ENCODE measurements at places on chromosomes 2 and 18.
A peak's percentile ranks its signal among the peaks of the same experiment; 100 is the strongest.

- no peak for DNase-seq
Measured at GRCh38 chr2:71689393-71689792, 236.0 kb downstream of the DYSF start.

GRCh38 chr18:58579561-58580047, 49.3 kb downstream of the ALPK2 start:
- DNase-seq, result peak; percentile 97

GRCh38 chr2:169285531-169286235, 76.7 kb downstream of the LRP2 start:
- DNase-seq, result no peak

GRCh38 chr2:196534495-196534894, 105.0 kb upstream of the CCDC150 start:
- no peak for DNase-seq

- no peak for DNase-seq
Measured at GRCh38 chr18:7839548-7839947, 272.4 kb downstream of the PTPRM start.

GRCh38 chr2:12061286-12062052, 315.0 kb downstream of the LPIN1 start:
- DNase-seq, result no peak

- DNase-seq, result peak; percentile 23
Measured at GRCh38 chr2:23698721-23699579, 228.0 kb downstream of the ATAD2B start.

GRCh38 chr18:73235491-73235890, 367.7 kb upstream of the NETO1 start:
- DNase-seq, result peak; percentile 80

GRCh38 chr2:127649684-127650040, 3.7 kb downstream of the GPR17 start:
- DNase-seq, result peak; percentile 75

GRCh38 chr18:13447621-13448334, 229.2 kb downstream of the LDLRAD4 start:
- peak; percentile 80 for DNase-seq

DNA sequence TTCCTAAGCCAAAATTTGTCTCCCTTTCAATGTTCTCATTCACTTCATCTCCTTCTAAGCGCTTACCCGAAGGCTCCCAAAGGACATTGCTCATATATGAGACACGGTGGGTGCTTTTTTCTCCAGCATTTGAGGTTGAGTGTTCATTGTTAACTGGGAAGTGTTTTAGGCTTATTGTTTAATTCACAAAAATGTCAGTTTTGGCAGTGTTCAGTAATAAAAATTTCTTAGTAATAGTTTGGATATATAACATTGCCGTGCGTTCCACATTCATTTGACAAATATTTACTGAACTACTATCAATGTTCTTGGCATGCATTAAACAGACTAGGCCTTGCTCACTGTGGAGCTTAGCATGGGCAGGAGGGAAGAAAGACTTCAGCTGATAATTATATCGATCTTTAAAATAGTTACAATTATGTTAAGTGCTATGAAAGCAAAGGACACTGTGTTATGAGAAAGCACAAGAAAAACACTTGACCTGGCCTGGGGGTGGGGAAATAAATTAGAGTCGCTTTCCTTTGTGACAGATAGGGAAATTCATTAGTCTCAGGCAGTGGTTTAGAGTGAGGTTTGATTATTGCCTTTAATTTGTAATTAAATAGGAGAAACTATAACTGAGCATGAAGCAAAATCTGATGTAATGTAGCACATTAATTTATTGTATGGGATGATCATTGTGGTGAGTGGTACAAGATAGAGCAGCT, 82.2 kb upstream of the DOCK10 start:
- DNase-seq, result no peak

DNA sequence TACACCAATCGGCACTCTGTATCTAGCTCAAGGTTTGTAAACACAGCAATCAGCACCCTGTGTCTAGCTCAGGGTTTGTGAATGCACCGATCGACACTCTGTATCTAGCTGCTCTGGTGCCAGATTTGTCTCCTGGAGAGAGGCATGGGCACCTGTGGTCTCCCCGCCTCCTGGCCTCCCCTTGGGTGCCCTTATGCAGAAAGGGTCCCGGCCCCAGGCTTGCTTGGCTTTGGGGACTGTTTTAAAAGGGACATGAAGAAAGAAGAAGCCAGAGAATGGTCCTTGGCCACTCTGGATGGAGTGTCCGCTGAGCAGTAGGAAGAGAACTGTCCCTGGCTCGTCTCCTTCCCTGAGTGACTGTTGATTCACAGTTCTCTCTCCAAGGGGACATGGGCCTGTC, 11.5 kb upstream of the ALPP start:
- no peak for DNase-seq

- DNase-seq, result no peak
Measured at GRCh38 chr18:61926532-61926931, 33.7 kb upstream of the RNF152 start.

GRCh38 chr2:239966853-239967552, 58.1 kb downstream of the NDUFA10 start:
- DNase-seq, result no peak

DNA sequence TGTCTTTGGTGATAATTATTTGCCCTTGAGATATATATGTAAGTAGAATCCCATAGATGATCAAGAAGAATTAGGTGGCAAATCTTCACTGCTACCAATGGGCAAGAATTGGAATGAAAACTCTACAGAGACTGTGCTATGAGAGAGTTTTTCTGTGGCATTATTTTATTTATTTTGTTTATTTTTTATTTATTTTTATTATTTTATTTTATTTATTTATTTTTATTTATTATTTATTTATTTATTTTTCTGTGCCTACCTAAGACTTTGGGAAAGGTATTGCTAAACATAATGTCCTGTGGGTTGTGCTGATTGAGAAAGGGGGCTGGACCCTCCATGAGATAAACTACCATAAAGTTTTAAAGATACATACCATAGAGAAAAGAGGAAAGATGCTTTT, 16.6 kb upstream of the NR4A2 start:
- no peak for DNase-seq

DNA sequence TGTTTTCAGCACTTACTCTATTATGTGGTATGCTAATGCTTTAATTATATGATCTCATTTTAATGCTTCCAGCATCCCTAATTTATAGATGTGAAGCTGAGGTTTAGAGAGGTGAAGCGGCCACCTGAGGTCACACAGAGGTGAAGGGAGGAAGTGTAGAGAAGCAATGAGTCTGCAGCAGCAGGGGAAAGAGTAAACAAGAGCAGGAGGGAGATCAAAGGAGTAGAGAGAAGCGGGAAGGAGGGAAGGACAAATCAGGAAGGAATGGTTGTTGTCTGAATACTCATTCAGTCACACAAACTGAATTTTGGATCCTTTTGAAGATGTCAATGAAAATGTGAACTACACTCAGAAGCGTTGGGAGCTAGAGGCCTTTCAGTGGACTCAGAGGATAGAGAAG, 130.0 kb downstream of the CPS1 start:
- no peak for DNase-seq

GRCh38 chr2:31324016-31324633, 90.2 kb downstream of the EHD3 start:
- no peak for DNase-seq

- no peak for DNase-seq
Measured at GRCh38 chr18:37332628-37333420, 232.8 kb downstream of the CELF4 start.

GRCh38 chr2:230998882-230999281, 3.0 kb downstream of the SPATA3 start:
- DNase-seq, result no peak

GRCh38 chr2:98683728-98684127, 47.2 kb downstream of the MGAT4A start:
- DNase-seq, result no peak

DNA sequence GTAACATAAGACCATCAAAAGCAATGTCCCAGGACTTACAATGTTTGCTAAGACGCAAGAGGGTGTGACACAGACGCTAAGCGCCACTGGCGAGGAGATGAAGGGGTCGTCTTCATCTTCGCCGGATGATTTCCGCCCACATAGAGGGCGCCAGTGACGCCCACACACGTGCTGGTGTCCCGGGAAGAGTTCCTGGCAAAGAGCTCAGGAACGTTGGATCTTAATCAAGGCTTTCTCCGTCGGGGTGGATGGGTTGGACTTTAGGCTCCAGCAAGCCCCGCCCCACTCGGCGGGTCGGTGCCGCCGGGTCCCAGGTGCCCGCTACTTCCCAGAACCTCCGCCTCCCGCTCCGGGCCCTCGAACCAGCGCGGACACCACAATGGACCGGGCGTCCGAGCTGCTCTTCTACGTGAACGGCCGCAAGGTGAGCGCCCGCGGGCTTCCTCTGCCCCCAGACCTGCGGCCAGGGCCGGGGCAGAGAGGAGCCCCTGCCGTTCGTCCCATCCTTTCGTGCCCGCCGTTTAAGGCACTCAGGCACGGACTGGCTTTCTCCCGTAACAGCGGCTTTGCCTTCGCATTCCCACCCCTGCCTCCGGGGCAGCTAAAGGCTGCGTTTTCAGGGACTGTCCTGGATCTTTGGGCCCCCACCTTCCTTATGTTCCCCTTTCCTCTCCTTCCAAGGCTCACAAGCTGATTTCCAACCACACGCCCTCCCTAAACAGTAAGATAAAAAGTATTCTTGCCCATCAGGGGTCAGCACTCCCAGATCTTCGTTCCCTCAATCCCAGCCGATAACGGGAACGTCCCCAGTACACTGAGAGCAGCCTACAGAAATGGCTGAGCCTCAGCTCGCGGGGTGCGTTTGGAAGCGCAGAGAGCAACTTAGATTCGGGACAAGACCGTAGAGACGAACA, at the start of gene AOX1:
AOX1 (plus strand) TSS at position 285 of the 914 bp plus-strand sequence; CDS start at position 380, 95 bp downstream.
- DNase-seq, result peak; percentile 65

DNA sequence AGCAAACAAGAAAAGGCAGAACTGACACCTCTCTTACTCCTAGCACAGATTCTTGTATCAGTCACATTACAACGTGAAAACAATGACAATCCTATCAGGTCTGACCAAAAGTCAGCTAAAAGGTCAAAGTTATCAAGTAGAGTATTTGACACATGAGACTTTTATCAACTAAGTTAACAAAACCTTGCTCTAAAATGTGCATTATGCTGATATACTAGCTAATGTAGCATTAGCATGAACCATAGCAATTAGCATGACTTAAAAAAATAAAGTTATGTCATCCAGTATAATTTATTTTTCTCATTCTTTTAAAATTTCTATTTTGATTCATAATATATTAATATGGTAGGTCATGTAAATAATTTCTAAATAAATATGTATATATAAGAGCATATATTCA, 41.4 kb upstream of the TTC32 start:
- DNase-seq, result no peak

DNA sequence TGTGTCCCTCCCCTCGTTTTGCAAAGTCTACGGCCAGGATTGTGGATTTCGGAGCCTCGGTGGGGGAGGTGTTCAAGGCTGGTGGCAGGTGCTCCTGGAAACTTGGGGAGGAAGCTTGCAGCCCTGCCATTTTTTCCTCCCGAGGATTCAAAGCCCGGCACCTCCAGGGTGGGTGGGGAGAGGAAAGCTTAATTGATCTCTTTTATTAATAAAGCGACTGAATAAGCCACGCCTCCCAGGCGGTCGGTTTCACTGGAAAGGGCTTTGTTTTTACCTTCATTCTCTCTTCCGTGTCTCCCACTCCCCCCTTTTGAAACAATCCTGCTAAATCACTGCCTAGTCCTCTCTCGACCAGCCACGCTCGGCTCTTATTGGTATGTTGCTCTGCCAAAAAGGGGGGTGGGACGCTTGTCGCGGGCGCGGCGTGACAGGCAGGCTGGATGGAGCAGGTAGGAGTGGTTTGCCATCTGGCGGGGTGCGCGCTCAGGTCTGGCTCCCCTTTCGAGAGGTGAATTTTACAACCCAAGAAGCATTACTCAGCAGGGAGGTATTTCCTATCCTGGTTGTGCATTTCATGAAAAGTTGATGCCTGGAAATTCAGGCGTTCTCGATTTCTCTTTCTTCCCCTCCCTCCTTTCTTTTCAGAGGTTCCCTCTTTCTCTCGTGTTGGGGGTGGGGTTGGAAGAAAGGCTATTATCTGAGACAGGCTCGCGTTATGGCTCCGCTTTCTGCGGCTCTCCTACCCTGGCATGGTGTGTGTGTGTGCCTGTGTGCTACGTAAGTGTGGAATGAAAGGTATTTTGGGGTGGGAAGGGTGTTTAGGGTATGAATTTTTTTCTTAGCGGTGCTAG, 1.4 kb downstream of the NEDD4L start:
- peak; percentile 33 for DNase-seq

DNA sequence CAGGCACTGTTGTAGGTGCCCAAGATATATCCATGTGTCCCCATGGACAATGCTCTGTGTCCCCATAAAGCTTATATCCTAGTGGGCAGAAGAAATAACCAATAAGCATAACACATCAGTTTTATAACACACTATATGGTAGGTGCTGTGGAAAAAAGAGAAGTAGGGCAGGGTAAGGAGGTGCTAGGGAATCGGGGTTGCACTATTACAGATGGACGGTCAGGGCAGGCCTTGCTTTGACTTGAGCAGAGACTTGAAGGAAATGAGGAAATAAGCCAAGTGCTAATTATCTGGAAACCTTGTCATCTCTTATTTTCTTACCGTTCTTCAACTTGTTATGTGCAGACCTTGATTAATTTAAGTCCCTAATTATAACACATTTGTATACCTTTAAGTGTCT, 82.0 kb downstream of the PHLPP1 start:
- DNase-seq, result no peak

DNA sequence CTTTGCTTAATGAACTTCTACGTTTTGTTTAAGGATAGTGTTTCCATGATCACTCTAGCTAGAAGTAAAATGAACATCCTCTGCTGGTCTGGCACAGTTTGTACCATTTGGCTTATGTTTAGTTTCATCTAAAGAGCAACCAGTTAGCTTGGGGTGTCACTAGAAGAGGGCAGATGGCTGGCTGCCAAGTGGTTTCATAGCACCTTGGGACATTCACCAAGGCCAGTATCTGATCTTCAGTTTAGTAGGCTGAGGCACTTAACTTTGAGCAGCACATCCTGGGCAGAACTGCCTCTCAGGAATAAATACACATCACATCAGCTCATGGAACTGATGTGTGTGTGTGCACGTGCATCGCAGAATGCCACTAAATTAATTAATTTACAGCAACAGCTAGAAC, 68.4 kb downstream of the NXPH2 start:
- DNase-seq, result no peak

DNA sequence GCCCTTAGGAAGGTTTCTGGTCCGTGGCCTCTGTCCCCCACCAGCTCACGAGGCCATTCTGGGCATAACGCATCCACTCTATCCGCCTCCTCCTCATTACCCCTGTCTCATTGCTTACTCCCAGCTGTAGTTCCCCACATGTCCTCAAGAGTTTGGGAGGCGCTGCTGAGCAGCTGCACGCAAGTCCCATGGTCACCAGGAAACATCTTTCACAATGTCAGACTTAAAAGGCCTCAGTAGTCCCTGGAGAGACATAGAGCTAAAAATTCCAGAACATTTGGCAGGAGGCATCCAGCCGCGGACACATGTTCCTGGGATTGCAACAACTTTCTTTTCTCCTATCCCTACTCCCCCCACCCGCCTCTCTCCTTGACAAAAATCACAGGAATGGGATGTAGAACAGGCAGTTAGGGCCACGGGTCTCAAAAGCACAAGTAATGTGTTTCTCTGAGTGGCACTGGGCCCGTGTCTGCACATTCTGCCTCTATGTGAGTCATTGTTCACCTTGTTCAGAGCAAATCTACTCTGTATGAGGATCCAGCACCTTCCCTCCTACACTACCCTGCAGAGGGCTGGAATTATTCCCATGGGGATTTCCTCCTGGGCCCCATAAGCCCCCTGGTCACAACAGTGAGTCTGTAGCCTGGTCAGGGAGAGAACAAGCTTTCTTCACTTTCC, 8.1 kb downstream of the LBH start:
- peak; percentile 92 for DNase-seq

- DNase-seq, result no peak
Measured at GRCh38 chr18:36649205-36649604, 179.6 kb downstream of the TPGS2 start.

GRCh38 chr2:223971-224760, 39.7 kb downstream of the SH3YL1 start:
- DNase-seq, result no peak
